ENCODE measurements at places on chromosomes 3 and 15.

DNA sequence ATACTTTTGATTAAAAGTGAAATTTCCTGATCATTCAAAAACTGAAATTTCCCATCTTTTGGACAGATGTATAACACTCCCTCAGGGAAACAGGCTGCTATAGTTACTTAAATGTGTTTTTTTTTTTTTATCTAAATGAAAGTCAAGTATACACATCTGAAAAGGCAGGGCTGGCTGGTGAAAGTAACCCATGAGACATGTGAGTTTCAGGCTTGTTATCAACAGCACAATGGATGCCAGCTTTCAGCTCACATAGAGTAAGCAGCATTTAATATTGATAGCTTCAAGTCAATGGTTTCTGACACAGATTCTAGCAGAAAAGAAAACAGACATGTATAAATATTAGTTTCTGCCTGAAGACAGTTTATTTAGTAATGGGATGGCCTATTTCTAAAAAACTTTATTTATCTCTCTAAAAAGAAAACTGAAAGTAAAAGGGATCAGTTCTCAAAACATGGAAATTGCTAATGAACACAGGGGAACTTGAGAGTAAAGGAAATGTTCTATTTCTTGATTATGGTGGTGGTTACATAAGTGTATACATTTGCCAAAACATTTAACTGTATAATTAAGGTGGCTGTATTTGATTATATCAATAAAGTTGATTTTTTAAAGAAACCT lies 89.7 kb upstream of the CMC1 start:
- H3K4me3 ChIP-seq: peak overlapping the region; percentile 43
- no peak for DNase-seq
- peaks cover 9% of the 10 kb centered on the region for H3K4me1 ChIP-seq
- H3K27me3 ChIP-seq: no peaks in the 10 kb centered on the region
- no peak overlapping the region for H3K27ac ChIP-seq

DNA sequence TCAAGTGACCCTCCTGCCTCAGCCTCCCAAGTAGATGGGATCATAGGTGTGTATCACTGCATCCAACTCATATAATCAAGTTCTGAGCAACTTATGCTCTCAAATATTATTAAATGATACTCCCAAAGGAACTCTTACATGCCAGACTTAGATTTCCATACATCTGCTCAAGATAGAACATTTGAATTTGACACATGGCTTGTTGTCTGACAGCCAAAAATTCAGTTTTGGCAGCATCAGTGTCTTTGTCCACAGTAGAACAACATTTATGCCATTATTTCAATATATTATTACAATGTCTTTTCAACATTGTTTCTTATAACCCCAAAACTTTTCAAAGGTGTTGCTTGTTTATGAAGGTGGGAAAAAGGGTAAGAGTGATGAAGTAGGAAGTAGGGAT lies 116.2 kb downstream of the SUCNR1 start:
- no peaks in the 10 kb centered on the region for H3K4me1 ChIP-seq
- no peak for DNase-seq
- H3K27ac ChIP-seq: no peak overlapping the region
- no peaks in the 10 kb centered on the region for H3K27me3 ChIP-seq
- no peak overlapping the region for H3K4me3 ChIP-seq
- H3K36me3 ChIP-seq: no peaks in the 10 kb centered on the region

DNA sequence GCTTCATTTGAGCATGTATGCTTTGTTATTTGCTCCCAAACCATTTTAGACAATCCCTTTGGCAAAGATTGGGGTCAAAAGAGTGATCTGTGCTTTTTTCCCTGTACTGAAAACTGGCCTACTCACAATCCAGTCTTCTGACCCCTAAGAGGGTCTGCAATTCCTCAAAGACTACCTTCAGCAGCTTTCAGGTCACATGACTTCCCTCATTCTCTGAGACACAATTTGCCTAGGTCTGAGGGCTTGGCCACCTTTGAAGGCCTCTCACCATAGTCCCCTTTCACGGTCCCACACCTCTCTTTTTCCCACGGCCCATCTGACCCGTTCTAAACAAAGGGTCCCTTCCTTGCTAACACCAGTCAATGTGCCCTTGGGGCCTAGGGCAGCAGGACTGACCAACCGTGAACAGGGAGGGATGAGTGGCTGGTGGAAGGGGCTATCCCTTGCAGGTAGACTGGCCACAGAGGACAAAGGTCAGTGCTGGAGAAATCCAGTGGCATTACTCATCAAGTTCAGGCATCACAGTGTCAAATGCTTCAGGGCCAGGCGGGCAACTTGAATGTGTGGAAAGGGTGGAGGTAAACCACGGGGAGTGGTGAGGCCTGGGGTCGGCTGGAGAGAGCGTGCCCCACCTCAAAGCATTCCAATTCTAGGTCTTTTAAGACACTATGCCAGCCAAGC lies 10.8 kb downstream of the RASL12 start:
- H3K4me1 ChIP-seq: no peaks in the 10 kb centered on the region
- no peak for DNase-seq
- H3K36me3 ChIP-seq: no peaks in the 10 kb centered on the region
- no peak overlapping the region for H3K4me3 ChIP-seq
- no peak overlapping the region for H3K27ac ChIP-seq
- H3K27me3 ChIP-seq: peaks cover 2% of the 10 kb centered on the region

- H3K4me3 ChIP-seq: no peak overlapping the region
Observed at GRCh38 chr3:126908752-126909275, 74.1 kb upstream of the PLXNA1 start.

- H3K27ac ChIP-seq: no peak overlapping the region
- H3K4me3 ChIP-seq: no peak overlapping the region
- no peaks in the 10 kb centered on the region for H3K4me1 ChIP-seq
- peaks cover 24% of the 10 kb centered on the region for H3K27me3 ChIP-seq
- DNase-seq: no peak
Observed at GRCh38 chr15:65994832-65995231, 125.5 kb downstream of the RAB11A start.

- no peaks in the 10 kb centered on the region for H3K27me3 ChIP-seq
- no peaks in the 10 kb centered on the region for H3K36me3 ChIP-seq
- H3K4me1 ChIP-seq: peaks cover 6% of the 10 kb centered on the region
- no peak for DNase-seq
Observed at GRCh38 chr3:100591411-100591810, 18.0 kb upstream of the ADGRG7 start.

- no peaks in the 10 kb centered on the region for H3K4me1 ChIP-seq
- no peak for DNase-seq
- no peaks in the 10 kb centered on the region for H3K36me3 ChIP-seq
- H3K4me3 ChIP-seq: no peak overlapping the region
- no peak overlapping the region for H3K27ac ChIP-seq
Observed at GRCh38 chr3:120824613-120825012, 82.1 kb downstream of the GTF2E1 start.

DNA sequence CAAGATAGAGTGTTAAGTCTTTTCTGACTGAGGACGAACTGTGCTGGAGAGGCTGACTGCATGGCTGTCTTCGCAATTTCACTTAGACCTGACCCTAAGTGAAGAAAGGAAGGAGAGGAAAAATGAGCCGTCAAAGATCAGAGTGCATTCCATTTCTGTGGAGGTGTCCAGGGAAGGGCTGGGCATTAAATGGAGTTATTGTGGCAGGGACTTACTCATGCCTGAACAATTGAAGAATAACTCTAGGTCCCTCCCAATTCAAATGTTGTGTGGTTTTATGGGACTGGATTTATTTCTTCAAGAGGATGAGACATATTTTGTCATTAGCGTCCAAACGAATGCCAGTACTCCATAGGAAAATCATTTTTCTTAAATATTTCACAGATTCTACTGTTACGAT lies 187.3 kb upstream of the CFAP20DC start:
- peaks cover 13% of the 10 kb centered on the region for H3K4me1 ChIP-seq
- no peaks in the 10 kb centered on the region for H3K36me3 ChIP-seq
- H3K4me3 ChIP-seq: no peak overlapping the region
- no peak for DNase-seq
- no peak overlapping the region for H3K27ac ChIP-seq
- peaks cover 15% of the 10 kb centered on the region for H3K27me3 ChIP-seq

DNA sequence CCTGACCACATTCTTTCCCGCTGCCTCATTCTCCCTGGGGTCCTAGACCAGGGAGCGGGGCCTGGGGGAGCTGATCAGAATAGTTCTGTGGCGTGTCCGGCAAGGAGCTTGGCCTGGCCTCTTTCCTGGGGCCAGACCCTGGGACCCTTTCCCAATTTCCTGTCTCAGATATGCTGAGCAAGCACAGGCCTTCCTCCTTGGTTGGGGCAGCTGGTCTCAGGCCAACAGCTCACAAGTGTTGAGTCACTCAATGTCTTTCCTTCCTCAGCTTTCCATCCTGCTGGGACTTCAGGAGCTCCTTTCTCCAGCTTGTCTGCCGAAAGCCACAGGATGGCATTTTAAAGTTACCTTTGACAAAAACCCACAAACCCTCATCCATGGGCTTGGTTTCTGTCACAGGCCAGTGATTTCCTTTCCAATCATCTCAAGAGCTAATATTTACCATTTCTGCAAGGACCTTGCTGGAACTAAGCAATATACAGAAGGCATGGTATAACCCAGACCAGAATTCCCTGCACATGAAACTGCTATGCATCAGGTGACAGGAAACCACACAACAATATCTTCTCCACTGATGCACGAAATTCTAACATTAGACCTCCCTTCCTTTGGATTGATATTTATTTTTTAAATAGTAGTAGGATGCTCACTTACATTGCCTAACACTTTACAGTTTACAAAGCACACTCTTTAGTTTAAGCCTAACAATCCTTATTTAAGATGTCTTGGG lies 19.5 kb upstream of the TIMP4 start:
- no peak for DNase-seq
- H3K36me3 ChIP-seq: peaks cover 4% of the 10 kb centered on the region
- peak overlapping the region; percentile 67 for H3K27ac ChIP-seq
- H3K4me3 ChIP-seq: no peak overlapping the region

DNA sequence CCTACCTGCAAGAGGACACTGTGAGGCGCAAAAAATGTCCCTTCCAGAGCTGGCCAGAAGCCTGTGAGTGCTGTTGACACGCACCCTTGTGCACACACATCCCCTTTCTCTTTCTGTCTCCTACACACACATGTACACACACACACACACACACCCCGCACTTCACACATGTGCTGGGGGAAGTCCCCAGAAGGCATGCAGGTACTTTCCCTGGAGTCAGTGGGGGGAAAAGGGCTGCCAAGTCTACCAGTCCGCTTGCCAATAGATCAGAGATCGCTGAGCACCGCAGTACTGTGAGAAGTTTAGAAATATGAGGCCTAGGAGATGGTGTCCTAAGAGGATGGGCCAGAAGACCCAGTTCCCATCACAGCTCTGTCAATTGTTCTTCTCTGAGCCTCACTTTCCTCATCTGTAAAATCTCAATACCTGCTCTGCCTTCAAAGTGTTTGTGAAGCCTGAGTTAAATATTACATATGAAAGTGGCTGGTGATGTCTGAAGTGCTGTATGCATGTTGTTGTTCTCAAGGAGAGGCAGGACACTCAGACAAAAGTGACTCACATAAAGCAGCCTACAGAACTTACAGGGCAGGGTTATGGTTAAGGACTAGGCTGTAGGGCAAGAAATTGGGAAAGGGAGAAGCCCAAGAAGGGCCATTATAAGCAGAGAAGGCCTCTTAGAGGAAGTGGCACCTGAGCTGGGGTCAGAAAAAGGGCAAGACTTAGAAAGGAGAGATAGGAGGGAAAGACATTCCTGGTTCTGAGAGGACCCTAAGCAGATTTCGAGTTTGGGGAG lies 6.8 kb downstream of the IL17RE start:
- H3K27me3 ChIP-seq: peaks cover 6% of the 10 kb centered on the region
- no peak overlapping the region for H3K4me3 ChIP-seq
- no peaks in the 10 kb centered on the region for H3K36me3 ChIP-seq
- DNase-seq: no peak

- no peak overlapping the region for H3K4me3 ChIP-seq
- H3K4me1 ChIP-seq: peaks cover 11% of the 10 kb centered on the region
- H3K36me3 ChIP-seq: no peaks in the 10 kb centered on the region
- DNase-seq: no peak
- H3K27me3 ChIP-seq: no peaks in the 10 kb centered on the region
Observed at GRCh38 chr3:42743204-42743995, 29.7 kb downstream of the CCDC13 start.

- no peak for DNase-seq
- peaks cover 12% of the 10 kb centered on the region for H3K36me3 ChIP-seq
- H3K4me1 ChIP-seq: no peaks in the 10 kb centered on the region
- H3K27ac ChIP-seq: no peak overlapping the region
- H3K4me3 ChIP-seq: no peak overlapping the region
Observed at GRCh38 chr15:72092691-72093090, 25.3 kb downstream of the MYO9A start.

DNA sequence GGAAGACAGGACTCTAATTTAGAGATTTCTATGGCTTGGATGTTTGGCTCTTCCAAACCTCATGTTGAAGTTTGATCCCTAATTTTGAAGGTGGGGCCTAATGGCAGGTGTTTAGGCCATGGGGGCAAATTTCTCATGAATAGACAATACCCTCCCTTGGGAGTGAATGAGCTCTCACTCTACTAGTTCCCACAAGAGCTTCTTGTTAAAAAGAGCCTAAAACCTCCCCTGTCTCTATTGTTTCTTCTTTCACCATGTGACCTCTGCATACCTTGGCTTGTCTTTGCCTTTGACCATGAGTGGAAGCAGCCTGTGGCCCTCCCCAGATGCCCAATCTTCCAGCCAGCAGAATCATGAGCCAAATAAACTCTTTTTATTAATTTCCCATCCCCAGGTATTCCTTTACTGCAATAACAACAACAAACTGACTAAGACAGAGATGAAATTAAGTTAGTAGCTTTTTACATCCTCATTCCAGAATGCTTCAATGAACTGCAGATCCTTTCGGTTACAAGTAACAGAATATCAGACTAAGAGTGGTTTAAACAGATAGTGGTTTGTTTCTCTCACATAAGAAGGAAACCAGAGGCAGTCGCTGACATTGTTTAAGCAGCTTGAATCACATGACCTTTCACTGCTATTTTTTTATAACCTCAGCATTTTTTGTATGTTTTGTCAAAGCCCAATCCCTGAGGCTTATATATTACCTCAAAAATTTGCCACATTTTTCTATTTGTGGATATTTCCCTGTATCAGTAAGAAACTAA lies 1013.3 kb upstream of the SEMA6D start:
- no peaks in the 10 kb centered on the region for H3K4me1 ChIP-seq
- H3K27me3 ChIP-seq: no peaks in the 10 kb centered on the region
- no peak for DNase-seq
- H3K4me3 ChIP-seq: no peak overlapping the region
- H3K36me3 ChIP-seq: no peaks in the 10 kb centered on the region

- peaks cover 14% of the 10 kb centered on the region for H3K27me3 ChIP-seq
- no peaks in the 10 kb centered on the region for H3K36me3 ChIP-seq
- no peaks in the 10 kb centered on the region for H3K4me1 ChIP-seq
- no peak for DNase-seq
Observed at GRCh38 chr15:57903626-57904025, 161.9 kb downstream of the ALDH1A2 start.

DNA sequence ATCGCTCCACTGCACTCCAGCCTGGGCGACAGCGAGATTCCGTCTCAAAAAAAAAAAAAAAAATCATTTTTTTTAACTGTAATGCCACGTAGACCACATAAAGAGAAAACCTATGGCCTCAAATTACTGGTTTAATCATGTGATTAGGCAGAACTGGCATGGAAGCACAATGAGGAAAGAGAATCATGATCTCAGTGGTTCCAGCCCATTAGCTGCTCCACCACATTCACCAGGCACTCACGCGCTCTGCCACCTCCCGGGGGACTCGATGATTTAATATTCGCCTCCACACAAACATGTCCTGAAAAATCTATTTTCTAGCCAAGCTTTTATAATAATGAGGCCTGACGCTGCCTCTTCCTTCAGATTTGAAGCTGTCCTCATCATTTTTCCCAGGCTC lies 204.7 kb downstream of the TBL1XR1 start:
- DNase-seq: no peak
- H3K4me1 ChIP-seq: no peaks in the 10 kb centered on the region
- H3K4me3 ChIP-seq: no peak overlapping the region
- no peaks in the 10 kb centered on the region for H3K27me3 ChIP-seq

- DNase-seq: no peak
- H3K4me3 ChIP-seq: no peak overlapping the region
- H3K27me3 ChIP-seq: no peaks in the 10 kb centered on the region
- peaks cover 10% of the 10 kb centered on the region for H3K36me3 ChIP-seq
Observed at GRCh38 chr3:120604382-120604781, 8.2 kb downstream of the NDUFB4 start.

All from activated naive CD8-positive, alpha-beta T cell treated with anti-CD3 and anti-CD28 coated beads, Interleukin-2, amount 50 U/mL, for 24 hours (primary cell).